ENCODE measurements at places on chromosomes 5 and 9. TPM values are rescaled to one million over a fixed set of nuclear protein-coding genes. Genes with fewer than 3 reads are reported as not detected.

- no peak for DNase-seq
Observed at GRCh38 chr5:10073441-10074104, 176.1 kb downstream of the ATPSCKMT start.

The FAM120AOS gene
- total RNA-seq = 34.8 TPM

The IL33 gene
- total RNA-seq = not detected

DNA sequence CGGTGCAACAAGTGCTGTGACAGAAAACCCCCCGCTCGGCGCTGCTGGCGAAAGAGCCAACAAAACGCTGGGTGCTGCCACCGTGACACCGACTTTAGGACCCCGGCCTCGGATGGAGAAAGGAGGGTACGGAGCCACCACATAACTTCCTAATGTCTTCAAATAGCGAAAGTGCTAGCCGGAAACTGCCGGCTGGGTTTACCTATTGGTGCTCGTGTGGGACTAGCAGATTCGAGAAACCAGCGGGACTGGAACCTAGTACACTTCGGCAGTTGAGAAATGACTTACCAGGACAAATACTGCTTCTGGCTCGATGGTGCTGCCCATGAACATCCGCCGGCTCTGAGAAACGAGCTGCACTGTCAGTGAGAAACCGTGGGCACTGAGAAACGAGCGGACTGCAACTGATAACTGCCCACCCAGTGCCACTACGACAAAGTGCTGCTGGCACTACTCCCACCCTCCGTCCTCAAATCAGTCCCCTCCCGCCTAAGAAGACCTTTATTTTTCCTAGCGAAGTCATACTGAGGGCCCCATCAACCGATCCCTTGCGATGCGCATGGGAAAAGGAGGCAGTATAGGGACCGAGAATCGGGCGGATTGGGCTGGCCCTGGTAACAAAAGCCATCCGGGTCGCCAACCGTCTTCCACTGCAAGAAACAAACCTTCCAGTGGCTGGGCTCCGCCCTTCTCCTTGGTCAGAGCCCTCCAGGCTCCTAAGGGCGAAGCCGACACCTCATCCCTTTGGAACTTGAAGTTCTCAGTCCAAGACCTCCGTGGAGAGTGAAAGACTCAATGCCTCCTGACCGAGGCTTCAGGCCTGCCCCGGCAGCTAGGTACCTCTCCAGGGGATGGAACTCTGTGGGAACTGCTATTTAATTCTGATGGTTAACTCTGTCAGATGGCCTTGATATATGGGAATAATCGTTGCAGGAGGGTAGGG lies 27.0 kb upstream of the ANXA2R start:
- peak; percentile 88 for DNase-seq

DNA sequence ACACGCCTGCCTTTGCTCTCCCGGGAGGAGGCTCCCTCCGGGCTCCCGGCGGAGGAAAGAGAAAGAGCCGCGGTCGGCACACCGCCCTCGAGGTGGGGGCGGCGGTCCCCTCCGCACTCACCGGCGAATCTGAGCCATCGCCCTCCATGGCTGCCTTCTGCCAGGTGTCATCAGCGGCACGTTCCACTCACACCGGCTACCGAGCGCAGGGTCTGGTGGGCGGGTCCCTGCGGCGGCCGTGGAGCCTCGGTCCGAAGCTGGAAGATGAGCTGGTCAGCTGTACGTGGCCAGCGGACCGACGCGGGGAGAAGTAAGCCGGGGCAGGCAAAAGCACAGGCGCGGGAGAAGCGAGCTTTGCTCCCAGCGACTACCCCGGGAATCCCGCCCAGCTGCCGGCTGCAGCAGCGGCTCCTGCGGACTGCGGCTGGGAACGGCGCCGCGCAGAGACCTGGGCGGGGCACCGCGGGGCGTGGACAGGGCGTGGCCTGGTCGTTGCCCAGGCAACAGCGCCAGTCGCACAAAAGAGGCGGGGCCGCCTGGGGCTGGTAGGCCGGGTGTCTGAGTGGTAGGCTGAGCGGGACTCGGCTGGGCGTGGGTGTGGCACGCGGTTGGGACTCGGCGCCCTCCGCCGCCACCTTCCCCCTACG lies at the start of gene TRIM36:
TSS of gene TRIM36 (minus strand) at position 422 of the 647 bp plus-strand sequence. CDS start at position 148, 274 bp downstream.
- DNase-seq = peak; percentile 94

The CBY3 gene
- 0.44 TPM for total RNA-seq

DNA sequence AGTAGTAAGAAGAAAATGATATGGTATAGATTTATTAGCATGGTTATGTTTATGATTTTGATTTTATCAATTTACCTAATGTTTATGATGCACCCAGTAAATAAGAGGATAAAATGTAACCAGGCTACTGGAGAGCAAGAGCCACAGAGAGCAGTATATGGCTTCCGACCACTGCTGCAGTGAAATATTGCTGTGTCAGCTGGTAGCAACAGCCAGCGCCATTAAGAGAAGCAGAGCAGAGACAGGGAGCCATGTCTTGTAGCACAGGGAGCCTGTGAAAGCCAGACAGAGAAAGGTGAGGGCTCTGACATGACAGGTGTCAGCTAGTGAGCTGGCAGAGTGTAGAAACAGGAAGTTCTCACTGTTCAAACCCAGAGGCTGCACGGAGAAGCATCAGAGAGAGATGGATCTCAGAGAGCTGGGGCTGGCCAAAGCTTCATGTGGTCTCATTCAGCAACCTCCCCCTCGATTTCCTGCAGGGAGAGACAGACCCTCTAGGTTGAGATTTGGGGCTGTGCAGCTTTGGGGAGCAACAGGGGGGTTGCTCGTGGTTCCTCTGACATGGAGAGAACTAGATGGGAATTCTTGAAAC lies 202.1 kb downstream of the MED10 start:
- no peak for DNase-seq

DNA sequence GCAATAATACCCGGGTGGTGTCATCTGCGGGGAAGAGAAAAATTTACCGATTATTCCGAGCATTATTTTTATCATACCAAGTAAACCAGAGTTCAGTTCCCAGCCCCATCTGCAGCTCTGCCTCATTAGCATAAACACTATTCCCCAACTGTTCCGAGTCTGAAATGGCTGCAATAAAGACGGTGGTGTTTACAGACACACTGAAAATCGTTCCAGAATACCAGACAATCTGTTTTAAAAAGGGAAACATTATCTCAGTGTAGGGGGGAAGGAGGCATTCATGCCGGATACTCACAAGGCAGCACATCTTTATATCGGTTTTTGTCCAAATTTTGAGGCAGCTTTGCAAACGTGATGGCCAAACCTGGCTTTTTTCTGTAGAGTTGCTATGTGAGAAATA lies 70.3 kb upstream of the EPB41L4B start:
- no peak for DNase-seq

DNA sequence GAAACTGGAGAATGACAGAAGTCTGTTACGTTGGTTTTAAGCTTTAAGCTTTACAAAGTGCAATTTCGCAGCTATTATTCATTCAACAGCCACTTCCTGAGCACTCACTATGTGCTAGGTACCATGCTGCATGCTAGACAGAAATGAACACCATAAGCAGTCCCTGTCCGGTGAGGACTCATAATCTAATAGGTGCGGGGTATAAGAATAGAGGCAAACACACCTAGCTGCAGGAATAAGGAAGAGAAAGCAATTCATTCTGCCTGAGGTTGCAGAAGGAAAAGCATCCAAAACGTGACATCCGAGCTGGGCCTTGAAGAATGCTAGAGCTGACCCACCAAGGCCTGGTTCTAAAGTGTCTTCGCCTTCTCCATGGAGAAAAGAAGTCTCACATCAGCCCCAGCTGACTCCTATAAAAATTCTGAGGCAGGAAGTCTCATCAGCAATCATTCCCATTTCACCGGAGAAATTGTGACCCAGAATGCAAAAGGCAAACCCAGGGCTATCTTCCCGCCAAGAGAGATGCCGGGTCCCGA lies 542 bp downstream of the FKBP15 start:
- peak; percentile 4 for DNase-seq

GRCh38 chr5:163459819-163460561 lies at the start of gene NUDCD2:
Gene NUDCD2 (minus strand): TSS chr5:163460102. CDS start chr5:163460050, 52 bp downstream.
- DNase-seq = peak; percentile 94

The DCTN4 gene
- total RNA-seq = 58.1 TPM

DNA sequence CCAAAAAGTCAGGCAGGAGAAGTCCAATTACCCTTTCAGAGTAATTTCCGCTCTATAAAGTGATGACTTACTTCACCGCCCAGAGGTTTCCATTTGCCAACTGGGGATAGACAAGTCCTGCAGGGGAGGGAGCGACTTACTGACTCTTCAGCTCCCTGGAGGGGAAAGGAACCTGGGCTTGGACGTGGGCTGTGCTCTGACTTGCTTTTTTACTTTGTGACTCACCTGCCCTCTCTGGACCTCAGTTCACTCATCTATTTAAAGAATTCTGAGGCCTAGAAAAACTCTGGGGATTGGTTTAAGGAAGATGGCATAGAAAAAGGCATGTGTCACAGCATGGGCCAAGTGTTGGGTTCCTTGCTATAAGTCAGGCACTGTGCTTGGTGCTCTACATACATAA lies 180.4 kb upstream of the TRIM32 start:
- DNase-seq = no peak

Measured in activated T-cell treated with anti-CD3 and anti-CD28 coated beads, Interleukin-2, amount 50 U/mL, for 72 hours (primary cell).